ENCODE measurements at places on chromosomes 5 and 9. TPM values are rescaled to one million over a fixed set of nuclear protein-coding genes. Genes with fewer than 3 reads are reported as not detected.

GRCh38 chr5:31692561-31693221 lies 53.8 kb downstream of the PDZD2 start:
- no peak overlapping the region for H3K4me3 ChIP-seq
- H3K27me3 ChIP-seq, result no peaks in the 10 kb centered on the region
- no peak for DNase-seq
- H3K4me1 ChIP-seq, result no peaks in the 10 kb centered on the region
- H3K27ac ChIP-seq, result no peak overlapping the region

- DNase-seq, result peak; percentile 82
- no peaks in the 10 kb centered on the region for H3K36me3 ChIP-seq
- peak overlapping the region; percentile 67 for H3K4me3 ChIP-seq
These were observed 578 bp upstream of the PSAT1 start for GRCh38 chr9:78296201-78296892.

DNA sequence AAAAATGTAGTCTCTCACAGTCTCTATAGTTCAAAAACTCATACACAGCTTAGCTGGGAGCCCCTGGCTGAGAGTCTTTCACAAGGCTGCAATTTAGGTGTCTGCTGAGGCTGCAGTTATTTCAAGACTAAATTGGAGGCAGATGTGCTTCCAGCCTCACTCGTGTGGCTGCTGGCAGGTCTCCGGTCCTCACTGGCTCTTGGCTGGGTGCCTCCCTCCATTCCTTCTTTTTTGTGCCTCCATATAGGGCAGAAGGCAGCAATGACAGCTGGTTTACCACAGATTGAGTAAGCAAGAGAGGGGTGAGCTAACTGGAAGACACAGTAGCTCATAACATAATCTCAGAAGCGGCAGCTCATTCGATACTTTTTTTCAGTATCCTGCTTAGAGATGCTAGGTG lies 2167.7 kb upstream of the WWC1 start:
- no peaks in the 10 kb centered on the region for H3K36me3 ChIP-seq
- no peaks in the 10 kb centered on the region for H3K27me3 ChIP-seq
- DNase-seq, result no peak

The PPIC gene
- total RNA-seq, result 8.8 TPM

DNA sequence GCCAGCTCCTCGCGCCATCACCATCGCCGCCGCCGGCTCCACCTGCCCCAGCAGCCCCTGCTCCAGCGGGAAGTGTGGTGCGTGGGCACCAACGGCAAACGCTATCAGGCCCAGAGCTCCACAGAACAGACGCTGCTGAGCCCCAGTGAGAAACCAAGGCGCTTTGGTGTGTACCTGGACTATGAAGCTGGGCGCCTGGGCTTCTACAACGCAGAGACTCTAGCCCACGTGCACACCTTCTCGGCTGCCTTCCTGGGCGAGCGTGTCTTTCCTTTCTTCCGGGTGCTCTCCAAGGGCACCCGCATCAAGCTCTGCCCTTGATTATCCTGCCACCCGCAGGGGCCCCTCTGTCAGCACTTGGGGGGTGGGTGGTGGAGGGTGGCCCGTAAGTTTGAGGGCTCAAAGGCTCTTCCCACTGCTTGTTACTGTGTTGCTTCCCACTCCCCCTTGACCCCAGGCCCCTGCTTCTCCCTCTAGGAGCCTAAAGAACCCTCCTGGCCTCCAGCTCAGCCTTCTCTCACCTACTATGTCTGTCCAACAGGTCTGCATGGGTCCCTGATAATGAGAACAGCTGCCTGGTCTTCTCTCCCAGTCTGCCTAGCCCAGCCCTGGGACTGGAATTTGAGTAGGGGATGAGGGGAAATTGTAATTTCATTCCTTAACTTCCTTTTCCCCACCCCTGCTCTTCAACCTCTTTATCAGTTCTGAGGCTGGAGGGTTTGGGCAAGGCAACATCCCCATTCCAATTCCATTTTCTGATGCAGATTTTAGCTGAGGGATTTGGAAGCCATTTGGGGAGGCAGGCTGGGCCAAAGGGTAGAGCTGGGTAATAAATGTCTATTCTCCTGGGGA lies 9.0 kb downstream of the RACK1 start:
- peaks cover 94% of the 10 kb centered on the region for H3K36me3 ChIP-seq
- no peak overlapping the region for H3K27ac ChIP-seq
- H3K27me3 ChIP-seq, result no peaks in the 10 kb centered on the region
- H3K4me3 ChIP-seq, result no peak overlapping the region
- no peaks in the 10 kb centered on the region for H3K4me1 ChIP-seq

The WWC1 gene
- 1.4 TPM for total RNA-seq

The TRAF1 gene
- 24.2 TPM for total RNA-seq

The IGIP gene
- total RNA-seq, result 15.5 TPM

DNA sequence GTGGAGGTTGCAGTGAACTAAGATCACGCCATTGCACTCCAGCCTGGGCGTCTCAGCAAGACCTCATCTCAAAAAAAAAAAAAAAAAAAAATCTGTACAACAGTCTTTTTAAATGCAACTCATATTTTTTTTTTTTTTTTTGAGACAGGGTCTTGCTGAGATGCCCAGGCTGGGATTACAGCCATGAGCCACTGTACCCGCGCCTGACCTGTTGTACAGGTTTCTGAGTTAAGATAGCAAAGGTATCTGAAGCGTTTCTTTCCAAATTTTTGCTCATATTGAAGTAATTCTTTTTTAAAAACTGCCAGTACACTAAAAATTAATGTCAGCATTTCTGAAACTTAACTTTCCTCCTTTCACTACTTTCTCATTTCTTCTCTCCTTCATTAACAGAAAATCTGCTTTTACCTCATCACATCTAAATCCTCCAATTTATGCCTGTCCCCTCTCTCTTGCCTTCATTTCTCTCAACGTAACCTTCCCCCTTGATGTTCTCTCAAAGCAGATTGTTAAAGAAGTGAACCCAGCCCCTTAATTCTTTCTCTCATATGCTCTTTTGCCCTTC lies 3.3 kb upstream of the SNX24 start:
- DNase-seq, result no peak
- no peak overlapping the region for H3K4me3 ChIP-seq
- no peaks in the 10 kb centered on the region for H3K36me3 ChIP-seq
- H3K27ac ChIP-seq, result no peak overlapping the region

GRCh38 chr9:90095682-90096081 lies 490.9 kb downstream of the GADD45G start:
- no peak overlapping the region for H3K4me3 ChIP-seq
- peaks cover 6% of the 10 kb centered on the region for H3K4me1 ChIP-seq
- H3K27me3 ChIP-seq, result peaks cover 2% of the 10 kb centered on the region
- H3K27ac ChIP-seq, result no peak overlapping the region
- no peaks in the 10 kb centered on the region for H3K36me3 ChIP-seq

DNA sequence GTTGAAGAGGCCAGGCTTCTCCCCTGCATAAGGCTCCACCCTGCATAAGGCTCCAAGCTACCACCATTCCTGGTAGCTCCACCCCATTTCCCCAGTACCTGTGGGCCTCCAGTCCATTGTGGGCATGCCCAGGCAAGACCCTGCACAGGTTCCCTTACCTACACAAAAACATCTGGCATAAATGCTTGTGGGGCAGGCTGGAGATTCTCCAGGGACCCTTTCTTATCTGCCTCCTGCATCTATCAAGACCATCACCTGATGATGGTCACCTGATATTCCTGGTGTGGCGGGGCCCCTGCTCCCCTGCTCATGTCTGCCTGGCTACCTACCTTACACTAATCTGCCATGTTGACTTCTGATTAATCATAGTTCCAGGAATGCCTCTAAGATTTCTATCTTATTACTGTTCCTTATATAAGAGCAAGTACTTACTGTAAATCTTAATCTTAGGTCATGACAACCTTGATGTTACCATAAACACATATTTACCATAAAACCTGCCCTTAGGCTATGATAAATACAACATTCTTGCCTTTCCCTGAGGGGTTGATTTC lies 41.0 kb downstream of the FGD3 start:
- H3K27me3 ChIP-seq, result no peaks in the 10 kb centered on the region
- H3K36me3 ChIP-seq, result peaks cover 65% of the 10 kb centered on the region
- peaks cover 47% of the 10 kb centered on the region for H3K4me1 ChIP-seq
- no peak overlapping the region for H3K4me3 ChIP-seq
- peak overlapping the region; percentile 8 for H3K27ac ChIP-seq

The DHX29 gene
- 24.9 TPM for total RNA-seq

The MAMDC2 gene
- 9.3 TPM for total RNA-seq

Measured in spleen (tissue), 13 donors.